ENCODE measurements at places on chromosomes 6 and 20.

- no peak for DNase-seq
Measured at GRCh38 chr6:147179809-147180208, 24.4 kb upstream of the STXBP5 start.

- no peak for DNase-seq
Measured at GRCh38 chr20:34861386-34862084, 11.1 kb downstream of the GGT7 start.

DNA sequence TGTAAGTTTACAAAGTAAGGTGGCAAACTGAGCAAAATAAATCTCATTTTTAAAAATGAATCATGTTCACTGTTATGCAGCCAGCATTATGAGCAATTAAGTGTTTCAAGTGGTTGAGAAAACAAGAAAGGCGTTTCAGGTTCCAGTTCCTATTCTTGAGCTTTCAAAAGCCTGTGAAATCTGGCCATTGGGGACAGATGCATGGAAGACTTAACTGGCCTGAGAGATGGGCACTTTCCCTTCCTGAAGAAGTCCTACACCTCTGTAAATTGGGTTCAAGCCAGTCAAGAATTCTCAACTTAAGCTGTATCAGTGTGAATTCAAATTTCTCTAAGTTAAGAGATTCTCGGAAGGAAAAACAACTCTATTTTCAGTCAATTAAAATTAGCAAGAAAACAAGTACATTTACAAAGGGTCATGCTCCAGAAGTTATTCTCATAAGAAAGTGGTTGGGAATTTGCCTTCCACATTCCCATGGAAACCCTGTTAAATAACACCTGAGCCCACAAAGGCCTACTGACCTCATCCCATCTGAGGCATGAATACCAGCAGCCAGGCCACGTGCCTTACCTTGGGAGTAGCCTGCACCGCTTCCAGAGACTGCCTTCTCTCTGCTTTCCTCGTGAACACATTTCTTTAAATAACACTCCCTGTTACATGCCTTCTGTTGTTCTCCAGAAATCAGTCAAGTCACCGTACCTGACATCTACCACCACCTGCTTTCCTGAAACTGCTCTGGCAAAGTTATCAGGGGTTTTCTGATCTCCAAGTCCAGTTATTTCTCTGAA lies 19.4 kb downstream of the MAP3K5 start:
- DNase-seq, result no peak

- DNase-seq, result no peak
Measured at GRCh38 chr6:50847890-50848594, 29.4 kb downstream of the TFAP2B start.

DNA sequence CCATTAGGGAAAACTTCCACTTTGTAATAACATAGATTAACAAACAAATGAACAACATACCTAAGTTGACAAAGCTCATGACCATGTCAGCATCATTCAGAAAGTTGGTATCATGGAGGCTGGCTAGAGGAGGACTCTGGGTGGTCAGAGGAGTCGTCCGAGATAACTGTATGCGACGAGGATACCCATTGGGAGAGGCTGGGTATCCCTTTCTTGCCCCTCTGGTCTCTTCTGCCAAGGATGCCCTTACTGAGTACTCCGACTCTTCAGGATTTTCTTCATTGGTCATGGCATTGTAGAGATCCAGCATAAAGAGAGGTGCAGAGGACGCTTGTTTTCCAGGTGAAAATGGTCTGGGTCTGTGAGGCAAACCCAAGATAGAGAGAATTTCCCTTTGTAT lies 1.1 kb downstream of the BMP5 start:
- no peak for DNase-seq

- DNase-seq, result no peak
Measured at GRCh38 chr6:98241630-98242029, 592.7 kb upstream of the POU3F2 start.

DNA sequence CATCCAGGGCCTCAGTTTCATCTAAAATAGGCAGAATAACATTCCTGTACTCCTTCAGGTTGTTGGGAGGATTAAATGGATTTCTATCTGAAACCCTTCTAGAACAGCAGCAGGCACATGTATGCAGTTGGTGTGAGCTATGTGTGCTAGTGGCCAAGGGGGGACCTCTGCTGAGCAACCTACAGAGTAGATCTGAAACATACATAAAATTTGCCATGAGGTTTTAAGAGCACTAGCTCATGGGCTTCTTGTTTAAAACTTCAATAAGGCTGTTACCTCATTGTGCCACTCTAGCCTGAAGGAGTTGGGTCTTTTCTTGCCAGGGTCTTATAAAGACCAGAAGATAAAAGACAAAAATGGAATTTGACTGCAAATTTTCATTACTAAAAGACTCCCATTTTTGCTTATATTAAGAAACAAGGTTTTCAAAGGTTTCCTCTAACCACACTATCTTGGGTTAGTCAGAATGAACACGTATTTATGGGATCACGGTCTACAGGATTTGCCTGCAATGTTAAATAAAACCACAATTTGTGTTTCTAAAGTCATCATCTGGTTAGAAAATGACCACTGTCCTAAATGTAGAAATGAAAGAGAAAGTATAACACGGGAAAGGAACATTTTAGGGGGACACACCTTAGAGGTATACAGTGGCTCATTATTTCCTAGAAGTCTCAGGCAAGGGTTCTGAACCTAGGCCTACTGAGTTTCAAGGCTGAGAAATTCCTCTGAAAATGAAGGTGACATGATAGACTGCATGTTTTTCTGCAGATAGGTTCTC lies 144.9 kb upstream of the OLIG3 start:
- DNase-seq, result no peak

GRCh38 chr6:2977799-2978590 lies 6.6 kb upstream of the SERPINB6 start:
- DNase-seq, result no peak

DNA sequence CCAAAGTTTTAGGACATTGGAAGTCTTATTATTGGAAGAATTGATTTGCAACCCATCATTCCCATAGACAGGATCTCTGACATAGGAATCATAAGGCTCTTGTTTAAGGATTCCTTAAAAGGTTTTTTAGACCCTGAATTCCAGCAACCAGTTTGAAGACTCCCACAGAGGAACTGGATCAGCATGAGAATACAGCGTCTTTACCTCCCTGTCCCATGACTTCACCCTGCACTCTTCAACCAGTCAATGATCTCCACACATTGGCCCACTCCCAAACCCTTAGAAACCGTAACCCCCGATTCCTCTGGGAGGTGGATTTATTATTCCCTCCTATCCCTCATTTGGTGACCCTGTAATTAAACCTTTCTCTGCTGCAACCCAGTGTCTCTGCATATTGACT lies 150.7 kb upstream of the PLCB4 start:
- no peak for DNase-seq

GRCh38 chr6:36970892-36971842 lies 14.8 kb downstream of the MTCH1 start:
- no peak for DNase-seq

GRCh38 chr6:56488281-56488680 lies 154.4 kb downstream of the DST start:
- DNase-seq, result no peak

Data from stimulated activated CD8-positive, alpha-beta memory T cell treated with anti-CD3 and anti-CD28 coated beads, Interleukin-4, amount 100 ng/mL, for 1 hour (primary cell).